ENCODE measurements at places on chromosomes 2 and 18.

- no peak for DNase-seq
Observed at GRCh38 chr2:71071681-71072398, 3.4 kb downstream of the NAGK start.

DNA sequence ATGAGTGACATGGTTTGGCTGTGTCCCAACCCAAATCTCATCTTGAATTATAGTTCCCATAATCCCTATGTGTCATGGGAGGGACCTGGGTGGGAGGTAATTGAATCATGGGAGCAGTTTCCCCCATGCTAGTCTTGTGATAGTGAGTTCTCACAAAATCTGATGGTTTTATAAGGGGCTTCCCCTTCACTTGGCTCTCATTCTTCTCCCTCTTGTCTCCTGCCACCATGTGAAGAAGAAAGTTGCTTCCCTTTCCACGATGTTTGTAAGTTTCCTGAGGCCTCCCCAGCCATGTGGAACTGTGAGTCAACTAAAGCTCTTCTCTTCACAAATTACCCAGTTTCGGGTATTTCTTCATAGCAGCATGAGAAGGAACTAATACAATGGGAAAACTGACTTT lies 14.0 kb downstream of the DNAH7 start:
- no peak for DNase-seq

- DNase-seq: no peak
Observed at GRCh38 chr2:60745761-60746160, 10.3 kb upstream of the PAPOLG start.

GRCh38 chr2:208807756-208808155 lies 401.2 kb downstream of the PTH2R start:
- DNase-seq: no peak

GRCh38 chr18:34117319-34117718 lies 107.4 kb downstream of the NOL4 start:
- no peak for DNase-seq

- no peak for DNase-seq
Observed at GRCh38 chr2:183522489-183523266, 398.4 kb downstream of the NUP35 start.

- DNase-seq: no peak
Observed at GRCh38 chr18:44987371-44987770, 306.7 kb downstream of the SETBP1 start.

- DNase-seq: no peak
Observed at GRCh38 chr2:61970807-61971556, 65.5 kb downstream of the COMMD1 start.

GRCh38 chr2:227228061-227228667 lies 63.7 kb downstream of the COL4A3 start:
- DNase-seq: peak; percentile 66

GRCh38 chr2:149002891-149003740 lies 35.4 kb upstream of the LYPD6B start:
- DNase-seq: no peak

DNA sequence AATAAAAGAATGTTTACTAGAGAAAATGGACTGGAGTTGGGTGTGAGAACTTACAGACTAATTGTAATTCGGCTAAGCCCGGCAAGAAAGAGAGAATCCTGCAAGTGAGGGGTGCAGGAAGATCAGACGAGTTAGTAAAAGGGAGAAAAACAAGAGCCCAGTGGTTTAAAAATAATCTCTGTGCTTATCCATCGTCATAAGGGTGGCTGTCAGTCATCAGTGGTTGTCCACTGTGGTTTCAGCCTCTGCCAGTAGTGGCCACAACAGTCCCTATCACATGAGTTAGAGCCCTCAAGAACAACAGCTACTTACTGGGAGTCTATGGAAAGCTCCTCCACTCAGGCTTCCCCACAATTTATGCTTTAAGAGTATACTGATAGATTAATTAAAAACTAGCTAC lies 239.8 kb downstream of the SETBP1 start:
- no peak for DNase-seq

GRCh38 chr2:142707318-142707717 lies 170.1 kb upstream of the KYNU start:
- DNase-seq: no peak

DNA sequence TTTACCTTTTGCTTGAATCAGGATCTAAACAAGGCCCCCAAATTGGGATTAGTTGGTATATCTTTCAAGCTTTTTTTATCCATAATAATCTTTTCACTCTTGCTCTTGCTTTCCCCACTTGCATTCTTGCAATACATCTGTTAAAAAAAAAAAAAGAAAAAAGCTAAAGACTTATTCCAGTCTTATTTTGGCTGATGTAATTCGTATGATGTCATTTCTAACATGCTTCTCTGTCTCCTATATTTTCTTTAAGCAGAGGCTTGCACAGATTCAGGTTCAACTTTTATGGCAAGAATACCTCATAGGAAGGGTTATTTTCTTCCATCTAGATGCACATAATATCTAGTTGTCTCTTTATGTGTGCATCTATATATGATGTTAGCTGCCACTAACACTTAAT lies 9.8 kb upstream of the GCFC2 start:
- DNase-seq: no peak

GRCh38 chr2:231680992-231681852 lies 27.1 kb upstream of the PTMA start:
- DNase-seq: no peak

GRCh38 chr2:121007490-121007853 lies 271.8 kb downstream of the GLI2 start:
- DNase-seq: no peak

DNA sequence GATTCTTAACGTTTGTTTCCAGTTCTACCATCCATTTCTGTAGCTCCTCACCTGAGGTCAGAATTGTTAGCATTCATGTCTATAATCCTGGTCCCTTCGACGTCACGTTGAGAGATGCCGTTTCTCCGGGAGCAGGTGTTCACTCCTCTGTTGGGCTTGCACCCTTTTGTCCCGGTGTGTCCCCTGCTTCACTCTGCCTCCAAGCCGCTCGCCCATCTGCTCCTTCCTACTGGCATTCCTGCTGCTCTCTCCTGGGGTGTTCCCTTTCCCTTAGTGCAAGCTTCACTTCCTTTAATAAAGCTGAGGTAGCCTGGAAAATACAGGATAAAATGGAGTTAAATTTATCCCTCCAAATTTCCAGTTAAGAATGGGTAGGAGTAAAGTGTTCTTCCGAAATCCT lies 61.9 kb upstream of the CABYR start:
- no peak for DNase-seq

- no peak for DNase-seq
Observed at GRCh38 chr18:79318142-79318673, 77.5 kb upstream of the NFATC1 start.

DNA sequence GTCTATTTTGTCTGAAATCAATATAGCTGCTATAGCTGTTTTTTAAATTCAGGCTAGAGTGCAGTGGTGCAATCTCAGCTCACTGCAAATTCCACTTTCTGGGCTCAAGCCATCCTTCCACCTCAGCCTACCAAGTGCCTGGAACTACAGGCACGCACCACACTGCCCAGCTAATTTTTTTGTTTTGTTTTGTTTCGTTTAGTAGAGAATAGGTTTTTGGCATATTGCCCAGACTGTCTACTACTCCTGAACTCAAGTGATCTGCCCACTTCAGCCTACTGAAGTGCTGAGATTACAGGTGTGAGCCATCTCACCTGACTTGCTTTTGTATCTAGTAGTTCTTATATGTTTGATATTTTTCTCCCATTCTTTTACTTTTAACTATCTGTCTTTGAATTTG lies 259.7 kb downstream of the CDH19 start:
- DNase-seq: peak; percentile 90

GRCh38 chr2:191038241-191038725 lies 24.3 kb upstream of the STAT1 start:
- no peak for DNase-seq

- DNase-seq: no peak
Observed at GRCh38 chr2:42142547-42143184, 26.5 kb upstream of the EML4 start.

- DNase-seq: no peak
Observed at GRCh38 chr2:177395351-177396065, 2.9 kb downstream of the AGPS start.

GRCh38 chr18:49412679-49413078 lies 47.8 kb downstream of the DYM start:
- DNase-seq: no peak

- DNase-seq: no peak
Observed at GRCh38 chr2:147045113-147045512, 799.7 kb upstream of the ACVR2A start.

- no peak for DNase-seq
Observed at GRCh38 chr2:177900082-177900481, 172.5 kb downstream of the PDE11A start.

DNA sequence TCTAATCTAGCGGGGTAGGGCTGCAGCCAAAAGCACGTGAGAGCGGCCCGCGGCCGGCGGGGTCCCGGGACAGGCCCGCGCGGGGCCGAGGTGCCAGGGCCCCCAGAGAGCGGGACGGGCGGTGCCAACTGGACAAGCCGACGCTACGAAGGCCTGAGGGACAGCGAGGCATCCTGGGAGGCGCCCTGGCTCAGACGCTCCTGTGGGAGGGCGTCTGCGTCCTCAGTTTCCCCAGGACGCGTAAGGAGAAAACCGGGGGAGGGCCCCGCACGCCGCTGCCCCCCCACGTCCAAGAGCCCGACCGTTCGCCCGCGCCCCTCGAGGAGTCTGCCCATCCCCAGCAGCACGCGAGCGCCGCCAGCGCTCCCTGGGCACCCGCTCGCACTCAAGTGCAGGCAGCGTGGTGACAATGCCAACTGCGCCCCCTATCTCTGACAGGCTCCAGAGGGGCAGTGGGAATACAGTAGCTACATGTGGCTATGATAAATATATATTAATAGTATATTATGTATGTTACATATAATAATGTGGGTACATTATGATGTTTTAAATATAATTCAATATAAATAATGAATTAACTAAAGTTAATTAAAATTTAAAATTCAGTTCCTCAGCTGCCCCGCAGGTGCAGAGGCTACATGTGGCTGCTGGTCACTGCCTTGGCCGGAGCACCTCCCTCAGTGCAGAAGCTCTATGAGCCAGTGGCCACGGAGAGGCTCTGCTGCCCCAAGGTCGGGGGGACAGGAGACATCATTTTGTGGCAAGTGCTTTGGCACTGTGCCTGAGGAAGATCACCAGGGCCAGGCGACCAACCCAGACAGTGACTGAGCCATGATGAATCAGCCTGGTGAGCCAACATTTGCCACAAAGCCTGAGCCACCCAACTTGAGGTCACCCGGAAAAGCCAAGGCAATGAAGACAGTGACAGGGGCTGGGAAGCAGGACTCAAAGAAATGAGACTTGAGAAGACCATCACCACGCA lies 5.5 kb upstream of the SFT2D3 start:
- DNase-seq: no peak

GRCh38 chr2:47174733-47175361 lies 19.7 kb upstream of the STPG4 start:
- peak; percentile 71 for DNase-seq

DNA sequence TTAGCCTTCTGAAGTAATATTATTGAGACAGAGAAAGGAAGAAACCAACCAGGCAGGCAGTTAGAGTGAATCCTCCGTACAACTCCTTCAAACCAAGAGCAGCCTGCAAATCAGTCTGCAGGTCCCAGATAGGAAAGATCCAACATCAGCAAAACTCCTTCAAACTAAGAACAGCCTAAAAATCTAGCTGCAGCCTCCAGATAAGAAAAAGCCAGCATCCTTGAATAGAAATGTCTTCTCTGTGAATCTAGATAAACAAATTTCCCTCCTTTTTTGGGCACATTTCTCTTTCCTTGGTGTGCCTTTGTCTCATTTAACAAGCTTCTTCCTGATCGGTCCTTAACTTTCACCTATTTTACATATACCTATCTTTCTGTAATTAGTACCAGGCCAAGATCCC lies 1004.6 kb upstream of the TMEFF2 start:
- DNase-seq: no peak

DNA sequence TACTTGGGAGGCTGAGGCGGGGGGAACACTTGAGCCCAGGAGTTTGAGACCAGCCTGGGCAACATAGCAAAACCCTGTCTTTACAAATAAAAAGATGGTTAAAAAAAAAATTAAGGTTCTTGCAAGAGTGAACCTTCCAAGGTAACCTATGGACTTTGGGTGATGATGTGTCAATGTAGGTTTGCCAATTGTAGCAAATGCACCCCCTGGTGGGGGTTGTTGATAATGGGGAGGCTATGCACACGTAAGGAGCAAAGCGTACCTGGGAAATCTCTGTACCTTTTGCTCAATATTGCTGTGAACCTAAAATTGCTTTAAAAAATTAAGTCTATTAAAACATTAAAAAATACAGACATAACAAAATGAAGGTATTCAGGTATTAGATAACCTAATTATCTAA lies 70.4 kb downstream of the CWC22 start:
- no peak for DNase-seq

DNA sequence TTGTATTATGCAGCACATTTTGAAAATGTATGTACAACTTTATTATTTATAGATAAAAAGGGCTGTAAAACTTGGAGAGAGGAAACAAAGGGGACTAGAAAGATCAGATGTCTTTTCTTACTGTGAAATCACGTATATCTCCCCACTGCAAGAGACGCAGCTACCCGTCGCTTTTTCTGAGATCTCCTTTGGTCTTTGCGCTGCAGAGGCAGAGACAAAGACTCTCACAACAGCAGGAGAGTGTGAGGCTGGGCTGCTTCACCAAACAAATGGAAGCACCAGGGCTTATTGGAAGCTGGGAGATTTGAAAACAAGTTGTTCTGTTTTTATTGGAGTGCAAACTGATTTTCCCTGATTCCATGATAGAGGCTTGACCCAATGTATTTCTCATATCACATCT lies 129.0 kb upstream of the PARD3B start:
- no peak for DNase-seq

DNA sequence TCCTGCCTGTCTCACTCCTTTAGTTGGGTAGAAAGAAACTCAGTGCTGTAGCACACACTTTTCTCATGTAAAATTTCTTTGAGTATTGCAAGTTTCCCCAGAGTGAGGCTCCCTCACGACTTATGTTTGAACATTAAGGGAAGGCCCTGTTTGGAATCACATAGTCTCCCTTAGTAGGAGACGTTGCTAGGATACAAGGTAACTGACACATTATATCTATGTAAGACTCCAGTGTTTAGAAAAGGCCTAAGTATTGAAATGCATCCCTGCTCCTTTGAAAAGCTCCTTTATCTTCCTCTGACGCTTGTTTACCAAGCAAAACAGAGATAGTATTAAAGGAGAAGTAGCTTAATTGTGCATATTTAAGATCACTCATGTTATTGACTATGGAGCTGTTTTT lies 248.2 kb downstream of the PHLPP1 start:
- DNase-seq: no peak

DNA sequence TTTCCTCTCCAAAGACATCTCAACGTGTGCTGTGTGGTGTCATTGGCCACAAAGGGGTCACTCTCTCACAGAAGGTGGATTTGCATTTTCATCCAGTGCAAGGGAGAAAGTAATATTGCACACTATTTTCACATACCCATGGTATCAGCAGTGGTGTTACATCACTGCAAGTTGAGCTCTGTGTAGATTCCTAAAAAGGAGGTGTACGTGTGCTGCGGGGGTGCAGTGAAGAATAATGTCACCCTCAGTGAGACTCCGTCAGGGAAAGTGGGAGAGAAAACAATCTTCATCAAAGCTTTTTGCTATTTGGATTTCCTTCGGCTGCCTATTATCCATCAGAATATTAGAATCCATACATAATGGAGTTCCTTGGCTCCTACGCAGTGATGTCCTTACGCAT lies 733.8 kb upstream of the FANCL start:
- DNase-seq: no peak

GRCh38 chr2:74603282-74604000 lies 44.7 kb downstream of the M1AP start:
- no peak for DNase-seq

GRCh38 chr2:196046123-196046917 lies 22.3 kb downstream of the DNAH7 start:
- no peak for DNase-seq

GRCh38 chr18:7677001-7677400 lies 109.9 kb downstream of the PTPRM start:
- DNase-seq: no peak

Measured in NCI-H1105 (cell line).